ENCODE measurements at places on chromosomes 6 and 20.

GRCh38 chr6:14231071-14231483, 113.5 kb downstream of the CD83 start:
- no peak for DNase-seq

- no peak for DNase-seq
These were observed 66.8 kb downstream of the CDC40 start for GRCh38 chr6:110246900-110247546.

- no peak for DNase-seq
These were observed 132.3 kb downstream of the ARHGAP18 start for GRCh38 chr6:129577691-129578090.

GRCh38 chr6:45690846-45691245, 313.1 kb upstream of the SUPT3H start:
- no peak for DNase-seq

DNA sequence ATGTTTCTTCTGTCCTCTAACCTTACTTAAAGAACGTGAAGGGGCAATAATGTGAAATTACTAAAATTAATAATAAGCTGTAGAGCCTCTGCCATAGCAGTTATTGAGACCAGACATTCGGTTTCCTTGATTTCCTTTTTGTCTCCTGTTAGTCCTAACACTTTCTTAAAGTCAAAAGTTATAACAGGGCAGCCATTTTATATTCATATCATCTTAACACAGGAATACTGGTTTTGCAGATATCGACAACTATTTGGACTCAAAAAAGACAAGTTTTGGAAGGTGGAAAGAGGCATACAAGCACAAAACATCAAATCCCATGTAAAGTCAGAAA, 33.5 kb downstream of the HFE start:
- DNase-seq: no peak

GRCh38 chr6:2695454-2696095, 55.1 kb downstream of the MYLK4 start:
- DNase-seq: no peak

GRCh38 chr6:101402622-101403031, 9.1 kb downstream of the GRIK2 start:
- no peak for DNase-seq

DNA sequence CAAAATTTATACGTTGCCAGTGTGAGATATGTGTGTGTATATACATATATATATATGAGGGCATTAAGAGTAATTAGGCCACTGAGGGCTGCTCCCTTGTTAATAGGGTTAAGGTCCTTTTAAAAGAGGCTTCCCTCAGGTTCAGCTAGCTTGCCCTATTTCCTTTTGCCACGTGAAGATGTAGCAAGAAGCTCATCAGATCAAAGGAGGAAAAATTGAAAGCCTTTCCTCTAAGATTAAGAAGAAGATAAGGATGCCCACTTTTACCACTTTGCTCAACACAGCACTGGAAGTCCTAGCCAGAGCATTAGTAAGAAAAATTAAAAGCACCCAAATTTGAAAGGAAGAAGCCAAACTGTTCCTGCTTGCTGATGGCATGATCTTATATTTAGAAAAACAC, 33.2 kb upstream of the ISM1 start:
- no peak for DNase-seq
